Activated naive CD8-positive, alpha-beta T cell treated with anti-CD3 and anti-CD28 coated beads, Interleukin-2, amount 10 ng/mL, durations not matched to agents 7 days and 5 days (primary cell): ENCODE measurements at places on chromosomes 1 and 21. TPM values are rescaled to one million over a fixed set of nuclear protein-coding genes. Genes with fewer than 3 reads are reported as not detected.

GRCh38 chr1:39214021-39214713, 9.7 kb downstream of the MACF1 start:
- DNase-seq: no peak

MYOG gene
- not detected for total RNA-seq

GRCh38 chr1:35683012-35683411, 35.7 kb downstream of the C1orf216 start:
- no peak for DNase-seq

- no peak for DNase-seq
Measured at GRCh38 chr1:246533371-246533905, 26.4 kb upstream of the SMYD3 start.

TBX15 gene
- total RNA-seq: not detected

- DNase-seq: no peak
Measured at GRCh38 chr1:50208756-50209155, 100.0 kb downstream of the ELAVL4 start.

GRCh38 chr1:109294481-109294880, 11.5 kb upstream of the PSRC1 start:
- no peak for DNase-seq

DNA sequence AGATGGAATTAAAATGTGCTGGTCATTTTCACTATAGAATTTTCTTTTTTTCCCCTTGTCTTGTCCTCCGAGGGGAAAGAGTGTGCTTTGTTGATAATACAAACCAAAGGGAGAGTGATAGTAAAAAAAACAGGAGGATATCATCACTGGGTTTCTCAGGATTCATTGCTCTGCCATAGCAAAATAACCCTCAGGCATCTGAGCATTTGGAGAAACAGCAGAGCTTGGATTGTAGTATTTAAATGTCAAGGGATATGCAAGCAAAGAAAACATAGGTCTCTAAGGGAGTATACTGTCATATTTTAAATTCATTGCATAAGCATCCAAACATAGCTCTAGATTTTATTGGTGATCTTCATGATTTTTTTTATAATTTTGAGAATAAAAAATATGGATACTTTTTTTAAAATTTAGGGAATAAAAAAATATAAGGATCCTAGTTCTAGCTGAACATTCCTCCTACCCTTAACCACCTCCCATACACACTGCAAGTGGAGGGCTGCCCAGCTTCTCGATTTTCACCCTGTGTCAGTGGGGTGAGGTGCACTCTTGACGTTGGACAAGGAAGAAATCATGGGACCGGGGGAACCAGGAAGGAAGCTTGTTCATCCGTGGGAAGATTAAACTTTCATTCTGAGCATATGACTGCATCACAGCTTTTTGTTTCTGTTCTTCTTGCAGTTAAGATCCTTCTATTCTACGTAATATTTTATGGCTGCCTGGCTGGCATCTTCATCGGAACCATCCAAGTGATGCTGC, 4.4 kb downstream of the ATP1B1 start:
- DNase-seq: no peak

DNA sequence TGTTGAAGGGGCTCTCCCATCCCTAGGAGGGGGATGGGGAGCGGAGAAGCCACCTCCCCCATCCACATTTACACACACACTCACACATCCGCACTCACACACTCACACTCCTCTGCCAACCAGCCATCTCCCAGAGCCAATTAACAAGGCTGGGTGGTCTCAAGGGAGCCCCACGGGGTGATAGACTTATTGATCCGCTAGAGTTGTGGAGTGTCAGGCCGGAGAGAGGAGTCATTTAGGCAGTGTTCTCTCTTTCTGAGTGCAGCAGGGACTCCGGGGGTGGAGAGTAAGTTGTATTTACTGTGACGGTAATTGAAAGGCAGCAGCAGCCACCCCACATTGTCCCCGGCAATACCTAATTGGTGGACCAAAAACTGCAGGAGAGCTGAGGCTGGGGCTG, 61.6 kb downstream of the KLHDC7A start:
- no peak for DNase-seq
